ENCODE measurements at places on chromosomes 2 and 18. TPM values are rescaled to one million over a fixed set of nuclear protein-coding genes. Genes with fewer than 3 reads are reported as not detected.

DNA sequence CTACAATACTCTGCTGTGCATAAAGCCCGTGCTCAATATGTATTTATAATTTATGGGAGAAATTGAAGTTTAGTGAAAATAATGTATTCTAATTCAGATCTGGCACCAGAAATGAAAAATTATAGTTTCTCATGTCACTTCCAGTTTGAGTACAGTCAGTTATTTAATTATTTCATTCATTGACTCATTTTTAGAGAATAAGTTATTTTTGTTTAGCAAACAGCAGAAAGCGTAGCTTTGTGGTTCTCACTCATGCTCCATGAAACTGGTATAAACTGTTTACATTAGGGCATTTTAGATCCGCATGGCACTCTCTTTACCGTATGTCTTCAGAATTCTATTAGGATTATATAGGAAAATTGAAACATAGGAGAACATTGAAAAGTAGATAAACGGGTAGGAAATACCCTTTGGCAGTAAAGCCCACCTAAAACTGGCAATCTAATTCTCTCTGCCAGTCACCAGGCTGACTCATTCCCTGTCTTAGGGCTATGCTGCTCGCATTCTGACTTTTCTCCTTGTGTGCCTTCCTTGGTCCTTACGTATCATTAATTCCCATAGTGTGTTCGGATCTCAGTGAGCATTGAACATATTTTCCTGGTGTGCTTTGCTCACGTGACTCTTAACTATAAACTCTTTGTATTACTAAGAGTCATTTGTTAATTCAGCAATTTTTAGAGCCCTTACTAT is 106.0 kb downstream of the ZNF236 start:
- DNase-seq: no peak

GRCh38 chr18:78099979-78100588 is 850.4 kb downstream of the GALR1 start:
- DNase-seq: no peak

DNA sequence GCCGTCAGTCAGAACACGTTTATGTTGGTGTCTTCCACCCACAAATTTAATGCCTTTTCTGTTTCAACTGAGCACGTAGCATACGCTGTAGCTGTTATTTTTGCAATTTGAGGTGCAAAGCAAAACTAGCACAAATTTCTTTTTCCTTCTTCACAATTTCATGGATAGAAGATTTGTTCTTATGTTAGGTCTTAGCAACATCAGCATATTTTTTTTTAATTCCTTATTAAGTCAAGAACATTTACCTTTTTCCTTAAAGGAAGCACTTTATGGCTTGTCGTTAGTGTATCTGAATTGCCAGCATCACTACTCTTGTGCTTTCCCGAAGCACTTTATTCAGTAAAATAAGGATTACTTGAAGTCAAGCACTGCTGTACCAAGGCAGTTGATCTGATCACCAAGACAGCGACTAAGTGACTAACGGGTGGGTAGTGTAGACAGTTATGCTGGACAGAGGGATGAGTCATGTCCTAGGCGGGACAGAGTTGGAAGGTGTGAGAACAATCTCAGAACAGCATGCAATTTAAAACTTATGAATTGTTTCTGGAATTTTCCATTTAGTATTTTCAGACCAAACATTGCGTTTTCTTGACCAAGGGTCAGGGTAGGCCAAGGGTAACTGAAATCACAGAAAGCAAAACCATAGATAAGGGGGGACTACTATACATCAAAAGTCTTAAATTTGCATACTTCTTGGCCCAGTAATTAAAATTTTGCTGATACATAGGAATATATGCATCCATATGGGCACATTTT is 13.3 kb downstream of the BABAM2 start:
- DNase-seq: peak; percentile 26

DNA sequence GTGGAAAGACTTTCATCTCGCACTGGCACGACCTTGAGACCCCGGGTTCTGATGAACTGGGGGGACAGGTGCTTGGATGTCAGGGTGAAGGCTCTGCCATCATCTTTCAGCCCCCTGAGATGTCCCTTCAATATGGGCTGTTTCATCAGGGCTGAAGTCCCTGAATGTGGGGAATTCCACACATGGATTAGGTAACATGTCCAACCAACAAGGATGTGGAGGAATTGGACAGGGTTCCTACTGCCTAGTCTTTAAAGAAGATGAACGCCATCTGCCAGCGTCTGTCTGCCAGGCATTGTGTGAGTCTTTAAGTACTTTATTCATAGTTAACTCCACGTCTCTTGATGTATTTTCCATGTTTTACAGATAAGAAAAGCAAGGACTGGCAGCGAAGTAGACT is 5.9 kb upstream of the GRHL1 start:
- no peak for DNase-seq

- DNase-seq: no peak
These were observed 25.7 kb upstream of the SESTD1 start for GRCh38 chr2:179290329-179290728.

GRCh38 chr2:203002054-203002821 is 12.4 kb upstream of the NBEAL1 start:
- no peak for DNase-seq

- no peak for DNase-seq
These were observed 256.6 kb upstream of the ACVR2A start for GRCh38 chr2:147588191-147588590.

DNA sequence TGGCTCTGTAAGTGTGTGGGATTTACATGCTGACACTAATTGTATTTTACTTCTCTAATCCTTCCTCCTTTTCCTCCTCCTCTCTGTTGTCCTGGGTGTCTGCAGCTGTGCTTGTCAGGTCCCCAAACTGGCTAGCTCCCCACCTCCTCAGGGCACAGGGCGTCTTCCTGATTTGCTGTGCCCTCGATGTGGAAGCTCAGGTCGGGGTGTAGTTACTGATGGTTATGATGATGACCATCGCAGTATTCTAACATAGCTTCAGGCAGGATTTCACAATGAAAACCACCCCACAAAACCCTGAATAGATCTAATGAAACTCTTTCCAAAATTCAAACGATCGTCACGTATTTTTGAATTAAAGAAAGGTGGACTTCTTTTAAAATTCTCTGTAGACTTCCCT is 428.4 kb downstream of the TGIF1 start:
- no peak for DNase-seq

DNA sequence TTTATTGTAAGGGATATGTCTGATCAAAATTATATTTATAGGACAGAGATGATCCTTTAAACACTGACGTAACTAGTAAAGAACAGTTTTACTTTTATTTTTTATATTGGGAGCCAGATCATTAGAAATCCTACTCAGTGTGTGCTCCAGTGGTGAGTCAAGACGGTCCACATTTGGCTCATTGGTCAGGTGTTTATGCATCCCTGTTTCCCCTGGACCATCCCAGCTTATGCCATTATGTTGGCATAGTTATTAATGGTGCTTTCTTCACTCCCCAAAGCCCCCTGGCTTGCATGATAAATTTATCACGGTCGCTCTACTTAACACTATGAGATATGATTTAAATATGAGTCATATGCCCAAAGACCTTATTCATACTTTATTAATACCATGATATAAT is 293.4 kb downstream of the XIRP2 start:
- DNase-seq: no peak

DNA sequence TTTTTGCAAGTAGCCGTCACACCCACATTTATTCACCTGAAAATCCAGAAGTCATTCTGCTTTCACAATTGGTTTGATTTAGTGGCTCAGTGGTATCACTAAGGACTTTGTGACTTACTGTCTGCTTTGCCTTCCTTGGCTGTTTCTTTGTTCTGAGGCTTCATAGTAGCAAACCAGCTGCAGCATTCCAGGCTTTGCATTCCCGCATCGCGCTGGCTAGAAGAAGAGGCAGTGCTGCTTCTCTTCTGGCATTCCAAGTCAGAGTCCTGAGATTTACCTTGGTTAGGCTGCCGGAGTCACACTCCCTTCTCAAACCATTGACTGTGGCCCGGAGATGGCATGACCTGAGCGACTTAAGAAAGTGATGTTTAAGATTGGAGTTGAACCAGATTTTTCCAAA is 35.1 kb downstream of the MYO1B start:
- no peak for DNase-seq

DNA sequence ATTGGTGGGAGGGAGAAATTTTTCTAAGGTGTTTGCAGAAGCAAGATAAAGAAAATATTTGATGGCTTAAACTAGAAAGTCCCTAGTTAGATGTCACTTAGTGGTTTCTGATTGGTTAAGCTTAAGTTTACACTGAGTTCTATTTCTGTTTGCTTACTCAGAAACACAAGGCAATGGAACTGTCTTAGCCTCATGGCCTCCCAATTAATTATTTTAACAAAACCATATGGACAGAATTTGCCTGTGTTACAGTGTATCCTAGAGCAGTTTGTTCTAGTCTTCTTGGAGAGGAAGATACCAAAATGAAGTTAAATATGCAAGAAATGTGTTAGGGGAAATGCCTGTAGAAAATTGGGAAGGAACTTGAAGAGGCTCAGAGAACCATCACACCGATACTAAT is 4.6 kb upstream of the IMPACT start:
- DNase-seq: no peak

- no peak for DNase-seq
These were observed 147.6 kb downstream of the LDLRAD4 start for GRCh38 chr18:13366131-13366530.

DNA sequence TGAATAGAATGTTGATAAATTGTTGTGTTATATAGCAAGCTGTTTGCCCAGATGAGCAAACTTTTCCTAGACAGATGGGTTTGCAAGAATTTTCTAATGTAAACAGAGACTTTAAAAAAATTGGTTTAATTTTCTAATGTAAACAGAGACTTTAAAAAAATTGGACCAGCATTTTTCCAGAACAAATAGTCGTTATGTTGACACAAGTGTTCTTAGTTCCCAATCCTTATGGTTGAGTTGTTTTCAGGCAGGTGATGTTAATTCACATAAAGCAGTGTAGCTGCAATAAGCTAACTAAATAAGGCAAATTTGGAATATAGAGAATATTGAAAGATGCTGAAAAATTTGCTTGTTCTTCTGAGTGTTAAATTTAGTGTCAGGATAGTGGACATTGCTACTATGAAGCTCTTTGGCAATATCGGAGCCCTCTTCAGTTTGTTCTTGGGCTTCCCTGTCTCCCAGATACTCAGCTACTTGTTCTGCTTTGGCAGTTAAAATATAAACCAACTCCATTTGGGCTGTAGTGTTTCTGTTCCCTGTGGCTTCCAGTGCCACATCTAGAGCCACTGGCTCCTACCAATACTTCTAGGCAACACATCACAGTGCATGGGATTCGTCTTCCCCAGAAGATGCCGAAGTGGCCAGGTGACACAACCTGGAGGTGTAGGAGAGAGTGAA is 105.7 kb downstream of the DYNAP start:
- DNase-seq: no peak

DNA sequence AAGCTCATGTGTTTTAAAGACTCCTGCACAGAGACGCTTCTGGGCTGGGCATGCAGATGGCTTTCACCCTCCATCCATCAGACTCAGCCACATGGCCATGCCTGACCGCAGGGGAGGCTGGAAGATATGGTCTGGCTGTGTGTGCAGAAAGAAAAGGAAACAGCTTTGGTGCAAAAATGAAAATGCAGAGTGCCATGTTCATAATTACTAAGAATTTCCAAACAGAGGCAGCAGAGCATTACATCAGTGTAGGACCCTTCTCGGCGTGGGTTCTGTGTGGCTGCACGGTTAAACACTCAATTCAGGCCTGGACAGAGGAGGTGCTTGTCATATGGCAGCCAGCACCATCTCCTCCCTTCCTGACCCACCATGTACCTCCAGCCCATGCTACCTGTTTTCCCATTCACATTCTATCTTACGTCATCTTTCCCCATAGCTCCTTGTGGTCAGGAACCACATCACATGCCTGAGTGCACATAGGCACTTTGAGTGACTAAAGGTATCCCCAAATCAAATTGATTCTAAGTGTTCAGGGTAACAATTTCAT is 200.3 kb upstream of the ID2 start:
- DNase-seq: no peak

FIGLA gene
- not detected for total RNA-seq

SERPINB10 gene
- not detected for total RNA-seq

STARD7 gene
- total RNA-seq: 177 TPM

Measured in NCI-H460 (cell line).